SK-N-SH treated with all-trans-retinoic acid at 6 μM for 48 hours (cell line): ENCODE measurements at places on chromosomes 7 and 10.

- ATAC-seq: no peak
Observed at GRCh38 chr7:205115-206010, 13.0 kb downstream of the FAM20C start.

DNA sequence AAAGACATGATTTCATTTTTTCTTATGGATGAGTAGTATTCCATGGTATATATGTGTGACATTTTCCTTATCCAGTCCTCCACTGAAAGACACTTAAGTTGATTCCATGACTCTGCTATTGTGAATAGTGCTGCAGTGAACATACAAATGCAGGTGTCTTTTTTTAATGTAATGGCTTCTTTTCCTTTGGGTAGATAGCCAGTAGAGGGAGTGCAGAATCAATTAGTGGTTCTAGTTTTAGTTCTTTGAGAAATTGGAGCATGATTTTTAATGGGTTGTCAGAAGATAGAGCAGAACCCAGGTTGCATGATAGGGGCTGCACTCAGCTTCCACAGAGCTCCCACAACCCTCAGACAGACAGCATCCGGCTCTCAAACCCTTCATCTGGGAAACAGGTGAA is 152.9 kb upstream of the PLXDC2 start:
- ATAC-seq: no peak

GRCh38 chr10:19302117-19302516 is 253.5 kb downstream of the MALRD1 start:
- ATAC-seq: no peak; the same call in 2 of the 3 replicates

GRCh38 chr7:128110641-128111364 is 79.6 kb upstream of the LRRC4 start:
- no peak for ATAC-seq

- ATAC-seq: peak; percentile 27
Observed at GRCh38 chr10:43649185-43649523, 473 bp upstream of the ZNF32 start.

GRCh38 chr7:132141109-132141508 is 435.2 kb downstream of the PLXNA4 start:
- no peak for ATAC-seq

DNA sequence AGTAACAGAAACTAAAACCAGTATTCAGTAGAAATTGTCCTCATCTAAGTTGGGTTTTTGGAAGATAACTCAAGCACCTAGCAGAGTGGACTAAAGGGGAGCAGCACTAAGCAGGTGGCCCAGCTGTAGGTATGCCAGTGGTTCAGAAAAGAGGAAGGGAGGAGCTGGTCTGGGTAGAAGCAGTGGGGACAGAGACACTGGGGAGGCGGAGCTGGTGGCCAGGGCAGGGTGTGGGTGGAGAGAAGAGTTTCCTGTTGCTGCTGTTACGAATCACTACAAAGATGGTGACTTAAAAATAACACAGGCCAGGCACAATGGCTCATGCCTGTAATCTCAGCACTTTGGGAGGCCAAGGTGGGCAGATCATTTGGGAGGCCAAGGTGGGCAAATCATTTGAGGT is 136.2 kb downstream of the WDR11 start:
- ATAC-seq: no peak

- ATAC-seq: no peak
Observed at GRCh38 chr7:82373926-82374635, 69.5 kb downstream of the CACNA2D1 start.

- no peak for ATAC-seq
Observed at GRCh38 chr10:118203461-118203860, 138.7 kb downstream of the FAM204A start.

GRCh38 chr10:129135624-129136023 is 331.4 kb upstream of the MGMT start:
- no peak for ATAC-seq

DNA sequence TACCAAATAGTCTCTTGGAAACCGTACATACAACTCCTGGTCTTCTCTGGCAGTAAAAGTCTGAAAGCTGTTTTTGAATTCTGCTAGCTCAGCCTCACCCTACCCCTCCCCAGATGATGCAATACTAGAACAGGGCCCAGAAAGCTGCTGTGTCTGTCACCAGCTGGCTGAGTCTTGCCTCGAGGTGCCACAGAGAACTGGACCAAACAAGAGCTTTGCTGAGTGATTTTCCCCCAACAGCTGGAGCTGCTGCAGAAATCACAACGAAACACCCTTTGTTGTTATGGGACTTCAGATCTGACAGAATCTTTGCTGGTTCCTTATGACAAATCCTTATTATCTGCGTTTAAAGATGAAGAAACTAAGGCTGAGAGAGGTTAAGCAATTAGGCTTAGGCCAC is 134.1 kb downstream of the SPAG6 start:
- no peak for ATAC-seq

- no peak for ATAC-seq
Observed at GRCh38 chr10:131805696-131806095, 95.1 kb upstream of the PPP2R2D start.

DNA sequence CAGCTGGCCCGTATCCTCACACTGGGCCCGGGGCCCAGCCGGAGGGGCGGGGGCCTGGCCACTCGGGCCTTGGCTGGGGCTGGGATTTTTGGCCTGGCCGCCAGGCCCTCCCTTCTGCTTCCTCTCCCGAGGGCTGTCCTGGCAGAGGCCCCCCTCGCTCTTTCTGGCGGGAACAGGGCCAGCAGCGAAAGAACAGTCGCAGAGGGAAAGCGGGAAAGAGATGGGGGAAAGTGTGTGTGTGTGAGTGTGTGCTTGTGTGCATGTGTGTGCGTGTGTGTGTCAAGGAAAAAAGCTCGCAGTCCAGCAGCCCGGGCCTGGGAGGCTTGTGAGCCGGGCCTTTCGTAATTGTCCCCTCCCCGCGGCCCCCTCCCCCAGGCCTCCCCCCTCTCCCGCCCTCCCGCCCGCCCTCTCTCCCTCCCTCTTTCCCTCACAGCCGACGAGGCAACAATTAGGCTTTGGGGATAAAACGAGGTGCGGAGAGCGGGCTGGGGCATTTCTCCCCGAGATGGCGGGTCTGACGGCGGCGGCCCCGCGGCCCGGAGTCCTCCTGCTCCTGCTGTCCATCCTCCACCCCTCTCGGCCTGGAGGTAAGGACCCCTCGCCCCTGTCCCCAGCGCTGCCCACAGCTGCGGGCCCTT is at the start of gene ELN:
TSS of gene ELN (plus strand) at position 491 of the 638 bp plus-strand sequence. CDS start at position 506, 15 bp downstream.
- peak; percentile 4; the same call in 2 of the 3 replicates for ATAC-seq

- no peak for ATAC-seq
Observed at GRCh38 chr10:126187399-126187798, 200.9 kb downstream of the ADAM12 start.

DNA sequence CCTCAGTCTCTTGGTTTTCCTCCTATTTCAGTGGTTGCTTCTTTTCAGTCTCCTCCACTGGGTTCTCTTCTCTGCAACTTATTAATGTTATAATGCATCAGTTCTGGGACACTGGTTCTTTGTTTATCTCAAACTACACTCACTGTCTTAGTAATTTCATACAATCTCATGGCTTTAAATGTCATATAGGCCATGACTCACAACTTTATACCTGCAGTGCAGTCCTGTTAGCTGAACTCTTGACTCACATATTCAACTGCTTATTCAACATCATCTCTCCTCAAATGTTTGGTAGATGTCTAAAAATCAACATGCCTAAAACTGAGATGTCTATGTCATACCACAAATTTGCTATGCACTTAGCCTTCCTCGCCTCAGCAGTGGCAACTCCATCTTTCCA is 101.2 kb upstream of the PALS2 start:
- ATAC-seq: no peak

GRCh38 chr10:48623607-48624132 is 18.8 kb upstream of the ARHGAP22 start:
- no peak for ATAC-seq

DNA sequence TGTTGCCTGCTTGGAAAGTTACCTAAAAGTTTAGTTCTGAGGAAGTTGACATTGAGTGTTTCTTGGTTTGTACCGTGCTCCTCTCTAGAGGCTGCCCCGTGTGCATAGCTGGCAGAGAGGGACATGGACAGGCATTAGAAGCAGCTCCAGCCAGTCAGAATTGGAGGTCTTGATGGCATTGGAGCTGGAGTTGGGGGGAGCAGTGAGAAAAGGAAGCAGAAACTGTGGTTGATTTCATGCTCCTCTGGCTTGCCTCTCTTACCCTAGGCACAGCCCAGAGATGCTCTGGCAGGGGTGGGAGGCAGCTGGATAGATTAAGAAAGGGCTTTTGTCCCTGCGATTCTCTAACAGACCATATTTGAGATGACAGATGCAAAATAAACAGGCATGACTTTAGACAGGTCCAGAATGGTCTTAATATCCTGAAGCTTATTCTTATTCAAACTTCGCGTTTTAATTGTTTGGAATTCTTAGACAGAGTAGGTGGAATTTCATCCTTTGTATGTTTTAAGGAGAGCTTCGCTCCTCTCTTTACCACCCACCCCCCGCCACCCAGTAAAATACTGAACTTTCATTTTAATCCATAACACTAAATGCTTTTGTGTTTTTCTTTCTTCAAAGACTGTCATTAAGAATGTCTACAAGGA is 73.5 kb upstream of the GLCCI1 start:
- ATAC-seq: no peak
